ENCODE measurements at places on chromosomes 1 and 21. TPM values are rescaled to one million over a fixed set of nuclear protein-coding genes. Genes with fewer than 3 reads are reported as not detected.

FCGR1A gene
- not detected for total RNA-seq

ENSA gene
- total RNA-seq, result 110 TPM

CYP2J2 gene
- total RNA-seq, result 1.8 TPM

SESN2 gene
- total RNA-seq, result 9.5 TPM

HRNR gene
- total RNA-seq, result not detected
